ENCODE measurements at places on chromosomes 2 and 18. TPM values are rescaled to one million over a fixed set of nuclear protein-coding genes. Genes with fewer than 3 reads are reported as not detected.
A peak's percentile ranks its signal among the peaks of the same experiment; 100 is the strongest.

Gene WBP1
- total RNA-seq: 48.0 TPM

DNA sequence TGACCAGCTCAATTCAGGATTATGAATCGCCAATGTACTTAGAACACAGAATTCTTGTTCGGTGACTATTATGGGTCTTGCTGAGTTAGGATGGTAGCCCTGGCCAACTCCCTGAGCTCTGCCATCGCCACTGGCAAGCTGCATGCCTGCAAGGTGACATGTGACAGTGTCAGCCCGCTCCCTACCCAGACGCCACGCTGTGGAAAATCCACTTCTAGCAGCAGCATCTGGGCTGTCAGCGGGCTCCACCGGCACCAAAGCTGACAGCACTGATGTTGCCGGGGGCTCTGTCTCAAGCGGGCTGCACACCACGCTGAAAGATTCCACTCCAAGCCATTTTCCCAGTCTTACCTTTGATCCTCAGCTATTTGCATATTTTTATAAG is 100.7 kb downstream of the MYT1L start:
- peak; percentile 57 for DNase-seq

DNA sequence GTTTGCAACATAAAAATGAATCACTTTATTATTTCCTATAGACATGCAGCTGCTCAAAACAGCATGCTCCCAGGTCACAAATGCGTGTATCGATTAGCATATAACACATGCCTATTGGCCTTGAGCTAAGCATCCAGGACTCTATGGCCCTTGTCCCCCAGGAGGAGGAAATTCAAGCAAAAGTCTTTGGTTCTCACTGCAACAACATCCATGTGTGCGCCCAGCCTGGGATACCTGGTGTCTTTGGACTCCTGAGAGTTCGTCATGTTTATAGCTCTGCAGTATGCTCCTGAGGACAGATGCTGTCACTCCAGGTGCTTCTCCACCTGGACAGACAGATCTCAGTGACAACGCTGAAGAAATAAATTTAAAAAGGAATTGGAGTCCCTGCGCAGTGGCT is 284.6 kb downstream of the PHLPP1 start:
- DNase-seq: no peak

GRCh38 chr2:226971084-226971483 is 135.2 kb downstream of the RHBDD1 start:
- no peak for DNase-seq

DNA sequence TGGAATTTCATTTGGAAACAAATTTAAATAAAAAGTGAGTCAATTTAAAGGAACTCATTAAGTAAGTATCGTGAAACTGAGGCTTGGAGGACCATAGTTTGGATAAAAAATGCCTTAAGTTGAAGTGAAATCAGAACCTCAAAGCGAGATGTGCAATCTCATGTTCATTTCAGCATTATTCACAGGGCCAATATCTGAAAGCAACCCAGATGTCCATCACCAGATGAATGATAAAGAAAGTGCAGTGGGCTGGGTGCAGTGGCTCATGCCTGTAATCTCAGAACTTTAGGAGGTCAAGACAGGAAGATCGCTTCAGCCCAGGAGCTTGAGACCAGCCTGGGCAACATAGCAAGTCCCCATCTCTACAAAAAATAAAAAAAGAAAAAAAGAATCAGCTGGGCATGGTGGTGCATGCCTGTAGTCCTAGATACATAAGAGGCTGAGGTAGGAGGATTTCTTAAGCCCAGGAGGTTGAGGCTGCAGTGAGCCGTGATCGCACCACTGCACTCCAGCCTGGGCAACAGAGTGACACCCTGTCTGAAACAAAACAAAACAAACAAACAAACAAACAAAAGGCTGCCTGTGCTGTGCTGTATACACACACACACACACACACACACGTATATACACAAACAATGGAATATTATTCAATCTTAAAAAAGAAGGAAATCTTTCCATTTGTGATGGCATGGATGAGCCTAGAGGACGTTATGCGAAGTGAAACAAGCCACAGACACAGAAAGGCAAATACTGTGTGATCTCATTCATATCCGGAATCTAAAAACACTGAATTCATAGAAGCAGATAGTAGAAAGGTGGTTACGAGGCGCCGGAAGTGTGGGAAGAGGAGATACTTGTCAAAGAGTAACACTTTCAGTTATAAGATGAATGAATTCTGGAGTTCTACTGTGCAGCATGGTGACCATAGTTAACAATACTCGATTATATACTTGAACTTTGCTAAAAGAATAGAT is 14.5 kb downstream of the SH3RF3 start:
- no peak for DNase-seq

All from left ventricle myocardium superior (tissue), 1 donor.